ENCODE measurements at places on chromosomes 6 and 20.

- no peak for DNase-seq
Measured at GRCh38 chr20:51258582-51259165, 235.8 kb upstream of the KCNG1 start.

GRCh38 chr6:98640366-98640765 lies 194.0 kb upstream of the POU3F2 start:
- DNase-seq, result no peak

- no peak for DNase-seq
Measured at GRCh38 chr20:38727607-38728190, 3.4 kb downstream of the SLC32A1 start.

GRCh38 chr20:51187261-51187660 lies 164.4 kb upstream of the KCNG1 start:
- no peak for DNase-seq

- DNase-seq, result peak; percentile 54
Measured at GRCh38 chr6:34154668-34155447, 9.0 kb upstream of the GRM4 start.

DNA sequence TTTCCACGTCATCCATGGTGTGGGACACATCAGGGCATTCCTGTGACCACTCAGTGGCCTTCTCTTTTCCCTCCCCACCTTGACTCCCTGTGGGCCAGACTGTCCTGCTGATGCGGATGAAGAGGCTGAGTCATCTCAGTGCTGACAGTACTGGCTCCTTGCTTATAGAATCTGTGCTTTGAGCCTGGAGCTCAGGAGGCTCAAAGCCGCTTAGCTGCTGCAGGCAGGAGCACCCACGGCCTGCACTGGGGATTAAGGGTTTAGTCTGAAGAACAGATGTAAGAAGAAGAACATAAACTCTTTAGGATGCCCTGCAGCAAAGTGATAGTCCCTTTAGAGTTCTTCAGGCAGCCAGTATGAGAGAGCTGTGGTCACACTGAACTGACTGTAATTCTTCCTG lies 642.0 kb upstream of the CHD6 start:
- DNase-seq, result no peak

- DNase-seq, result no peak
Measured at GRCh38 chr6:1756472-1757129, 146.9 kb downstream of the FOXC1 start.

DNA sequence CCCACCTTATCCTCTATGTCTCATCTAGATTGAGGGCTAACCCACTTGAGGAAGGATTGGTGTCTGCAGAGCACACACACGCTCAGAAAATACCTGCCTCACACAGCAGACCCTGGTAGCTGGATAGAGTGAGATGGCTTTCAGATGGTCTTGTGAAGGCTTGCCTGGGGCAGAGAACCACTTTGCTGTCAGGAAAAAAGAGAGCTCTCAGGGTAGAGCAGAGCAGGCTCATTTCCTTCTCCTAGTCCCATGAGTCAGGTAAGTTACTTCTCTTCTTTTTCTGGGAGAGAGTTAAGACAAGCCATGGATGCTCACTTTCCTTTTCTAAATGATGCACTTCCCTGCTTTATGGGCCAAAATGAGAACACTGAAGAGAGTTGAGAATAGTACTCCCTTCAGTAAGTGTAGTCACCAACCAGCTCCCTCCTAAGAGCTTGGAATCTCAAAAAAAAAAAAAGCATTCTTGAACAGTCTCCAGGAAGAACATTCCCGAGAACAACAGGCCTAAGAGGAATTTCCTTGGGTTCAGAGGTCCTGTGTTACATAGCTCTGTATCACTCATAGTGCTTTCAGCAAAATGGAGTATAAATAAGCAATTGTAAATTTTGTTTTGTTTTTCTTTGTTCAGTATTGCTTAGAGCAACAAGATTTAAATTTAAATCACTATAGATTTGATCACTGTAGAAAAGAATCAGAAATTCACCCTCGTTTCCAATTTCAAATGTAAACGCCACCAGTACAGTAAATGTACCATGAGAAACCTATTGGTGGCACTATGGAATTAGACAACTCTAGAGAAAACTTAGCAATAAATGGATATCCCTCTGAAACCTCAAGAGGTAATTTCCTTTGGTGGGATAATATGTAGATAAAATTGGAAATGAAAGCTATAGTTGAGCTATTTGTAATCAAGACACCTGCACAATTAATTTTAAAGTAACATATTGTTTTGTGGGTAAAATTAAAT lies 530.3 kb downstream of the RFPL4B start:
- DNase-seq, result no peak

DNA sequence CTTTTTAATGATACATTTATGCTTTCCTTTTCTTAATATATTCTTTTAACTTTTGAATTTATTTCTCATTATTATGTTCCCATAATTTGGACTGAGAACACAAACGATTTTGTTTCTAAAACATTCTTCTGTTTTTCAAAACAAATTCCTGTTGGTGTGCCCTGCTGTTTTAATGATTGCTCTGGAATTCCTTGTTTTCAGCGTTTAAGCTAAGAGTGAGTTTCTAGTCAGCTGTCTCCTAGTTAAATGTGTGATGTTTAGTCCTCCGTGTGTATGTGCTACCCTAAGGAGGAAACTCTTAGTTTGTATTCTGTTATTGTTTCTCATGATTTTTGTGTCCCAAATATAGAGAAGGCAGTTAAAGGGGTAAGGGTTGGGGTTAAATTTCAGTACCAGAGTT lies 306.1 kb upstream of the RGS17 start:
- DNase-seq, result no peak

GRCh38 chr6:166540631-166541331 lies 45.7 kb downstream of the RAMACL start:
- DNase-seq, result peak; percentile 45

GRCh38 chr6:151276112-151276740 lies 36.5 kb downstream of the AKAP12 start:
- no peak for DNase-seq

DNA sequence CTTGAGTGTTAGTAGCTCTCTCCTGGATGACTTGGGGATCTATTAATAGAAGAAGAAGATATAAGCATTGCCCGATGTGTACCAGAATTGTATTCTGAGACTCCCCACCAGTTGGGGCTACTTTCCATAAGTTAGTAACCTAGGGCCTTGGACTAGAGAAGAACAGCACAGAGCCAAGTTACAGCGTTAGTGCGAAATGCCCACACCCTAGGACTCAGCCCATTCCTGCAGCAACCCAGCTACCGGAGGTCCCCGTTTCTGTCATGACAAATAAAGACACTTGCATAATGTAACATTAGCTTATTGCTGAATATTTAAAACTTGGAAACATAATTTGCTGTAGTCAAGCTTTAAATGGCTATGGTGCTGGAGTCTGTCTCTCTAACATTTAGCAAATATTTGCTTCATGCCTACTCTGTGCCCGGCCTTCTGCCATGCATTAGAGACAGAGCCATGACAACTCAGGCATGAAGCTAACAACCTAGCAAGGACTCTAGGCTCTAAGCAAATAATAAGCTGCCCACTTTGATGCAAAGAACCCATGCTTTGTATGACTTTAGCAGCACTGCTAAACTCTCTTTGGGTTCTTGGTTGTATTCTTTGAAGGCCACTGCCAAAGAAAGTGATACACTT lies 103.4 kb upstream of the COL21A1 start:
- DNase-seq, result no peak

DNA sequence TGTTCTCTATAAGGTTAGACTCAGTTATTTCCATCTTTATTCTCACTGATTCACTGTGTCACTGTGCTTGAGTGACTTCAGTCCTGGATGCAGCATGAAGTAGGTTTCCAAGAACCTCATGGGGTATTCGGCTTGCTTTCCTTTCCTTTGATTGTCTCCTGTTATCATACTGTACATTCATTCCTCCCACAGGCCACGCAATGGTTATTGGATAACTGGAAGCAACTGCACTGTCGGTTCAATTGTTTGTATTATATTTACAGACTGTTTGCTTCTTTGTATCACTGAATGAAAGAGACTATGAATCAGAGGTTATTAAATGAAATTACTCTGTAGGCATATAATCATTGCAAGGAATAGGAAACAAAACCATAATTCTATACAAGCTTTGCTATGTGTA lies 129.4 kb downstream of the MAP7 start:
- DNase-seq, result no peak

DNA sequence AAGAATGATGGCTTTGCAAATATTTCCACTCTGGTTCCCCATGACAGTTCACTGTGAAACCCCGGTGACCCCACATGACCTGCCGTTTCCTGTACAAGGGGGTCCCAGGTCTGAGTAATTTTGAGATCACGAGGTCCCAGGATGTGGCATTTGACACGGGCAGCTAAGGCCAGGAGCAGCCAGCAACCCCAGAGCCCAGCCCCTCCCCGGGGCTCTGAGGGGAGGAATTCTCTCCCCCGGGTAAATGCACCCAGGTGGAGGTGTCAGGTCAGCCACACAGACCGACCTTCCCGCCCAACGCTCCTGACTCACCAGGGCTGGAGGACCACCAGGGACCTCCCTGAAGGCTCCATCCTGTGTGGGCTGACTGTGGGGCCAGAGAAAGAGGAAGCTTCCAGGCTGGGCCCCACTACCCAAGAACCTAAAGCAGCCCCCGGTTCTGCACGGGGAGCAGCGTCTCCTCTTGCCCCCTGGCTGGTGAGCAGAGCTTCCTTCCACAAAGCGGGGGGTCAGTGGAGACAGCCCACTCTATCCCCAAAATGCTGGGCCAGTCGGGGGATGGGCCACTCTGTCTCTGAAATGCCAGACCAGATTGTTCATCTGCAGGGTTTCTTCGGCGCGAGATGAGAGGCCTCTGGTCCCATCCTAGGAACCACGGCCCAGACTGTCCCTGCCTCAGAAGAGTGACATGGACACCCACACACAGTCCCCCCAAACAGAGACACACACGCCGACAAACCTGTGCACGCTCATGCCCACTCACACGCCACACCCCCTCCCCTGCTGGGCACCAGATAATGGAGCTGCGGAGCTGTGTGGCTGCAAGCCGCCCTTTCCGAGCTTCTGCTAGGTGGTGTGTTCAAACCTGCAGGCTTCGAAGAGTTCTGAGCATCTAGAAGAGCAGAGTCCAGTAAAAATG lies 23.4 kb upstream of the SLCO4A1 start:
- DNase-seq, result peak; percentile 67

- DNase-seq, result no peak
Measured at GRCh38 chr20:6802227-6802626, 34.7 kb downstream of the BMP2 start.

Data from stimulated activated CD8-positive, alpha-beta memory T cell treated with anti-CD3 and anti-CD28 coated beads, Interleukin-15, amount 100 ng/mL, for 48 hours (primary cell).